ENCODE measurements at places on chromosomes 13 and 19.

DNA sequence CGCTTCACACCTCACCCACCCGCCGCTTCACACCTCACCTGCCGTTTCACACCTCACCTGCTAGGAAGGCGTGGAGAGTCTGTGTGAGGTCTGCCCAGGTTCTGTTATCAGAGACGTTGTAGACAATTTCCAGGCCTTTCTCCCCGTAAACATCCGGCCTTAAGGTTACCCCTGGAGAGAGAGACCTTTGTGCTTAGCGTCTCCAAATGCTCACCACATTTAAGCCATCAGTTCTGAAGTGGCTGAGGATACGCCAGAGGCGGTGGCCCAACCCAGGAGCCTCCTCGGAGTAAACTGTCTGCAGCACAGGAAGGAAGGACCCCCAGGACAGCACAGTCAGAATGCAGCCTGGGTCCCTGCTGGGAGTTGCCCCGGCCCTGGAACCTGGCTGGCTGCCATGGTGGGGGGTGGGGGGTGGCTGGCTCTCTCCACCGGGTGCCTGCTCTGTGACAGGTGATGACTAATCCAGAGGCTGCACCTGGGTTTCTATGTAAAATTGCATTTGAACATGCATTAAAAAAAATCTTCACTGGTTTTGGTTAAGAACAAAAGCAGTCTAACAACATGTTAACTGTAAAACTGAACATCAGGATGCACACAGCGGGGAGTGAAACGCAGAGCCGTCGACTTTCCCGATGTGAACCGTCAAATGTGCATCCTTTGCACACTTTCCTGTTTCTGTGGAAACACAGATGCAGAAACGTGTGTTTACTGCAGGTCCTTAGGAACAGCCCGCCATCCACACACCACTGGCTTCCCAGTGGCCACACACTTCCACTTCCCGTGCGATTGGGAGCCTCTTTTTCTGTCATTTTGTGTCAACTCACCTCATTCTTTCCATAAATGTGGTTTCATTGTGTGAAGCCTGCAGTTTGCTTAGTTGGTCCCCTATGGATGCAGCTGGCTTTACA lies 4.5 kb downstream of the ATP4B start:
- DNase-seq, result no peak

DNA sequence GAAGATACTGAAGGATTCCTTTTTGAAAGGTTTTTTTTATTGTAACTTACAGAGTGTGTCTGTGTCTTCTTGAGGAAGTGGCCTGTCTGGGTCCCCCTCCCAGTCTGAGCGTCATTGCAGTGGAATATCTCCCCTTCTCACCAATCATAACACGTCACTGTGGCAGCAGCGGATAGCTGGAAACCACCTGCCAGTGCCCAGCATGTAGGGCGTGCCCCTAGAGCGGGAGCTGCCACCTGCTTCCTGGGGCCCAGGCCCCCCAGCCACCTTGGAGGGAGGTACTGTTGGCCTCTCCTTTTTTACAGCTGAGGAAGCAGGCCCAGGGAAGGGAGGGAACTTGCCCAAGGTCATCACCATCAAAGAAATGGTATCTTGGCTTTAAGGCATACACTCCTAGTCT lies 4.6 kb upstream of the DNM2 start:
- DNase-seq, result no peak

- DNase-seq, result no peak
These were observed 204.0 kb upstream of the TSHZ3 start for GRCh38 chr19:31553112-31553845.

DNA sequence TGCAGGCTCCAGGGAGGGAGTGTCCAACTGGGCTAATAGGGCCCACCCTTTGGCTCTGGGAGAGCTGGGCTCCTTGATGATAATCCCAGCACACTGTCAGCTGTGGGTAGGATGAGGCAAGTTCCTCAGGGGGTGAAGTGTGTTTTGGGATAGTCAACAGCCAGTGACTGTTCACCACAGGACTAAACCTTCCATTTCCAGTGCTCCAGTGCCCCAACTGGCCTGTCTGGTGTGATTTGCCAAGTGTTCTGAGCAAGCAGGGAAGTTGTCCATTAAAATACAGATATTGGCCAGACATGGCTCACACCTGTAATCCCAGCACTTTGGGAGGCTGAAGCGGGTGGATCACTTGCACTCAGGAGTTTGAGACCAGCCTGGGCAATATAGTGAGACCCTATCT lies 150.9 kb downstream of the TM9SF2 start:
- DNase-seq, result no peak

GRCh38 chr13:113045251-113046127 lies 60.1 kb upstream of the F7 start:
- DNase-seq, result no peak

DNA sequence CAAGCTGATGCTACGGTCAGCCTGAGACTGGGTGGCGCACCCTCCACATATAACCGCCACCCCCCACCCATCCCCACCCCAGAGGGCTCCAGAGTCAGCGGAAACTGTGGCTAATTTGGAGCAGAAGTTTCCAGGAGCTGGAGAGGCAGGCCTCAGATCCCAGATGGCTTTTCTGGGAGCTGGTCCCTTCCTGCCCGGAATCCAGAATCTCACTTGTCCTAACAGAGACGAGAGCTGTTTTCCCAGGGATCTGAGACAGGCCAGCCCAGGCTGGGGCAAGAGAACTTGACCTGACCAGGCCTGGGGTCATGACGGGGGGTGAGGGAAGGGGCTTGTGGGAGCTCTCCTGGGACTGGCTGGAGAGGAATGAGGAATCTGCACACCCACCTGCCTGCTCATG lies 6.5 kb downstream of the EPHX3 start:
- no peak for DNase-seq

DNA sequence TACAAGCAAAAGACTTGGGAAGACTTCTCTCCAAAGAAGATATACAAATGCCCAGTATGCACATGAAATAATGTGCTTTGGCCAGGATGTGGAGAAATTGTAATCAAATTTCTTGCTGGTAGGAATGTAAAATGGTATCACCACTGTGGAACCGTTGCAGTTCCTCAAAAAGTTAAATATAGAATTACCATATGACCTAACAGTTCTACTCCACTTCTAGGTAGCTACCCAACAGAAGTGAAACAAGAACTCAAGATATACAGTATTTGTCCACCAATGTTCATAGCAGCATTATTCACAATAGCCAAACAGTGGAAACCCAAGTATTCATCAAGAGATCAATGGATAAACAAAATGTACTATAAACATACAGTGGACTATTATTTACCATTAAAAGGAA lies 95.0 kb upstream of the KLF5 start:
- no peak for DNase-seq

DNA sequence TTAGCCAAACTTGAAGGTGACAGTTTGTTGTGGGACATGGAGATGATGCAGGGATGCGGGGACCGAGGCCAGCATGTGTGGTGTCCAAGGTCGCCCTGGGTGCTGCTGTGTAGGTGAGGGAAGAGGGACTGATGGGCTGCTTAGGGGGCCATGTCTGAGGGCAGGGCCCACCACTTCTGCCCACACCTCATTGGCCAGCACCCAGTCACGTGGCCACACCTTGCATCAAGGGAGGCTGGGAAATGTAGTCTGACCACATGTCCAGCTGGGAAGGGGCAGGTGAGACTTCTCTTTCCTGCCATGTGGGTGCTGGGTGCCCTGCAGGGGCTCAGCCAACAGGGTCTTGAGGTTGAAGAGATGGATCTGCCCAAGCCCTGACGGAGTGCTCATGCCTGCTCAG lies 88.9 kb downstream of the KDM4B start:
- no peak for DNase-seq

GRCh38 chr13:46168783-46169182 lies 13.2 kb downstream of the LCP1 start:
- no peak for DNase-seq

GRCh38 chr19:4144666-4145249 lies 8.7 kb upstream of the CREB3L3 start:
- DNase-seq, result no peak

DNA sequence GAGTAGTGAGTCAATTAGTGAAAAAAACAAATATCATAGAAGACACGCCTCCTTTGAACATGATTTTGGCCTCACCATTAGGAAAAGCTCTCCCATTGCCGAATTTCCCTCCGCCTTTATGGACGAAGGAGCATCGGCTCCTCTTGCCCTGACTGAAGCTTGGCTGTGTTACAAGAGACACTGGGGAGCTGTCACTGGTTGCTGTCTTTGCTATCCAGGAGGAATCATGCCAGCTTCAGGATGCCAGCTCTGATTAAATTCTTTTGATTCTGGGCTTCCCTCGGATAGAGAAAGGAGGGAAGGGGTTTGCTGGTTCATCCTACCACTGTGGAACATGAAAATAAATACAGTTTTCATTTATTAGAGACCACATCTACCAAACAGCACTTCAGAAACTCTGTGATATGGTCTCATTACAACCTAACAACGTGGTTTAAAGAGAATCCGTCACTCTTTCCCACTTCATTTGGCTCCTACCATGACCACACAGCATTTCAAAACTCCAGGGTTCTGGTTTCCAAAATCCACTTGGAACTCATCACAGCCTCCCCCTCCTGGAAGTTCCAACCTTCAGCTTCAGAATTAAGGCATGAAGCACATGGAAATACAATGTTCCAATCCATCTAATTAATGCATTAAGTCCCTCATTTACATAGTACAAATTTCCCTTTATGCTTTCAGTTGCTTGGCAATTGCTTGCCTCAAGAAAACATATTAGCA lies 446.0 kb downstream of the EFNB2 start:
- no peak for DNase-seq

- no peak for DNase-seq
These were observed 4.9 kb downstream of the CSNK1G2 start for GRCh38 chr19:1945899-1946298.

DNA sequence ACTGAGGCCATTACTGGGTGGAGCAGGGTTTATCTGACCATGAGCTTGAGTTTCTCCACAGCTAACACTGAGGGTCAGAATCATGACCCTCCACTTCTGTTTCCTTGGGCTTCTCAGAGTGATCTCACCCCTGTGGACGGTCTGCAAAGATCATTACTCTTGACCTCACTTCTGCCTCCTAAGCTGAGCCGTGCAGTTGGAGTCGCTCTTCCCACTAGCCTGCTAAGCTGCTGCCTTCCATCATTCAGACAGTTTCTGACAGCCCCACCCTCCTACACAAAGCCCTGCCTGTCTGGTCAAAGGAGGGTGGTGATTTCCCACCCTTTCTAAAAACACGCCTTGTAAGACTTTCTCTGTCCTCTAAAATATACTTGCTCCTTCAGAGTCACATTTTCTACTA lies 9.3 kb upstream of the FRY start:
- no peak for DNase-seq

DNA sequence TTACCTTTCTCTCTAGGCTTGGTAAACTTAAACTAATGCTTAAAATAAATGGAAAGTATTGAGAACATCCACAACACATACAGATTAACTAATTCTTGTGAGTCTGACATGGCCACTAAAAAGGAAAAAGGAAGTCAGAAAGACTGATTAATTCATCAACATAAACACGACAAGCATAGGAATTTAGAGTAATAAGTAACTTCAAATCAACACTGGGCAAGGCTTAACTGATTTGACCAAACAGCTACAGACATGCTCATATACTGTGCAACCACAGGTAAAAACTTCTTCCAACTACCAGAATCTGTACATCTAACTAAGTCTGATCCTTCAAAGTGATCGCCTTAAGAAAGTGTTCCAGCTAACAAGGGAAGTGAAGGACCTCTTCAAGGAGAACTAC lies 20.5 kb downstream of the UGGT2 start:
- DNase-seq, result no peak

DNA sequence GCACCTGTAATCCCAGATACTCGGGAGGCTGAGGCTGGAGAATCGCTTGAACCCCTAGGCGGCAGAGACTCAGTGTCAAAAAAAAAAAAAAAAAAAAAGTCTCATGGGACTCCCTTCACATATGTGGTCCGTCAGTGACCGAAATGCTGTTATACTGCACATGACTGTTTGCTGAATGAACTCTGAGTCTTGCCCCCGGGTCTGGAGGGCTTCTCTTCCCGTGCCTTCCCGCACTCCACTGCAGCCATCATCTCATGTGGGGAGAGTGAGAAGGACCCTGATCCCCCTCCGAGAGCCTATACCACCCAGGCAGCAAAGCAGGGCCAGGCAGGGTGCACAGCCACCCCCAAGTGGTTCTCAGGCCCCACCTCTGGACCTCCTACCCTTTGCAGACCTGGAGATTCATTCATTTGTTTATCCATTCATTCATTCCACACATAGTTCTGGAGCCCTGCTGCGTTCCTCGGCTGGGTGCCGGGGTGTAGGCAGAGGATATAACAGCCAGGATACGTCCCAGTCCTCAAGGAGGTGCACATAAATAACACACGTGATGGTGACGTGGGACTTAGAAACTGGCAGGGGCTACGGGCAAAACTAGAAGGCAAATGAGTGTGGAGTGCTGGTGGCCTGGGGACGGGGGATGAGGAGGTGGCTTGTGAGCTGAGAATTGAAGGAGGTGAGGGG lies 14.2 kb downstream of the NDUFA11 start:
- no peak for DNase-seq

All from activated CD4-positive, alpha-beta T cell treated with anti-CD3 and anti-CD28 coated beads, Interleukin-2, Interleukin-4, amounts not matched to agents 100 ng/mL and 50 ng/mL, durations not matched to agents 16 hours and 8 hours (primary cell).